ENCODE measurements at places on chromosomes 5 and 9.
A peak's percentile ranks its signal among the peaks of the same experiment; 100 is the strongest.

DNA sequence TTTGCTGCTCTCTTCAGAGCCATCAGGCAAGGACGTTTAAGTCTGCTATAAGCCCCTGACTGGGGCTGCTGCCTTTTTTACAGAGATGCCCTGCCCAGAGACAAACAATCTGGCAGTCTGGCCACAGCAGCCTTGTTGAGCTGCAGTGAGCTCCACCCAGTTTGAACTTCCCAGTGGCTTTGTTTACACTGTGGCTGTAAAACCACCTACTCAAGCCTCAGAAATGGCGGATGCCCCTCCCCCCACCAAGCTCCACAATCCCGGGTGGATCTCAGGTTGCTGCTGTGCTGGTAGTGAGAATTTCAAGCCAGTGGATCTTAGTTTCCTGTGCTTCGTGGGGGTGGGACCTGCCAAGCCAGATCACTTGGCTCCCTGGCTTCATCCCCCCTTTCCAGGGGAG lies 59.7 kb upstream of the SNCAIP start:
- H3K36me3 ChIP-seq: no peaks in the 10 kb centered on the region
- H3K4me3 ChIP-seq: no peak overlapping the region
- no peaks in the 10 kb centered on the region for H3K4me1 ChIP-seq
- no peak overlapping the region for H3K27ac ChIP-seq
- no peaks in the 10 kb centered on the region for H3K27me3 ChIP-seq

GRCh38 chr5:141503681-141504080 lies 14.8 kb downstream of the PCDHGC5 start:
- no peak overlapping the region for H3K4me3 ChIP-seq
- DNase-seq: no peak
- H3K27me3 ChIP-seq: no peaks in the 10 kb centered on the region
- peaks cover 22% of the 10 kb centered on the region for H3K4me1 ChIP-seq
- H3K36me3 ChIP-seq: no peaks in the 10 kb centered on the region

DNA sequence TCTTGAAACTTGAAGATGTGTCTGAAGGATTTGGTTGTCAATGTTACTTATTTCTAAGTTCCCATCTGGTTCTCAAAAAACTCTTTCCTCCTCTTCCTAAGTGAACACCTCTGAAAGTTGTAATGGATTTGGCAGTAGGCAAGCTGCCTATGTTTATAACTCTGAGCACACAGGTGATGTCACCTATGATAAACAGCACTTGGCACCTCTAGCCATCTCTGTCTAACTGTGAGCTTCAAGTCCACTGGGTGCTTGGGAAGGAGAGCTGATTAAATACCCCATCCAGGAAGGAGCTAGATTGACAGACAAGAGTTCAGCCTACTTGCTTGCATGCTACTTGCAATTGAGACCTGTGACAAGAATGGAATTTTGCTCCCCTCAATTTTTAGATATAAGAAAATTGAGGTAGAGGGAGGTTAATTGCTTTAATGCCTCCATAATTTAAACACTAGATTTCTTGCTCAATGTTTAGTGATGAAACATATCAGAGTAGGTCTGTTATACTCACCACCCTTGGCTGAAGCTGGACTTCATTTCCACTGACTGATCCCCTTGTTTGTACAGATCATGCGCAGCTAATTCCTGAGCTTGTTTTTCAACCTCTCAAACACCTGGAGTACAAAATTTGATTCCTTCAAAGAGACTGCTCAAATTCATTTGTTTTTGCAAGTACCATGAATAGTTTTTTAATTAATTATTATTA lies 49.9 kb downstream of the PDE4D start:
- no peaks in the 10 kb centered on the region for H3K27me3 ChIP-seq
- no peaks in the 10 kb centered on the region for H3K4me1 ChIP-seq
- H3K36me3 ChIP-seq: no peaks in the 10 kb centered on the region
- DNase-seq: no peak

DNA sequence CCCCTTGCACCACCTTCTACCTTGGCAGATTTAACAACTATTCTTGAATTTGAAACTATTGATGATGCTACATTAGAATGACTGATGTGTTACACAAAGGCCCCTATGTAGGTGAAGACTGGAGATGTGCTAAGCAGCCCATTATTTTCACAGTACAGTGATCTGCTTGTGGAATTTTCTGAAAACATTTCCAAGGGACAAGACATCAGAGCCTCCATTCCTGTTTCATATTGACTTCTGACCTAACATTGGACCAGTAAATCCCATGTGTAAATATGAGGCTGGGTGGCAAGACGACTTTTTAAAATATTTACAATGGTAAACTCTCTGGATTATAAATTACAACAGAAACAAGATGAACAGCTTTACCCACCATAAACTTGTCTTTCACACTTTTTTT lies 265.8 kb upstream of the EFNA5 start:
- no peak overlapping the region for H3K27ac ChIP-seq
- no peaks in the 10 kb centered on the region for H3K27me3 ChIP-seq
- H3K4me3 ChIP-seq: no peak overlapping the region
- H3K4me1 ChIP-seq: no peaks in the 10 kb centered on the region
- DNase-seq: no peak
- no peaks in the 10 kb centered on the region for H3K36me3 ChIP-seq

DNA sequence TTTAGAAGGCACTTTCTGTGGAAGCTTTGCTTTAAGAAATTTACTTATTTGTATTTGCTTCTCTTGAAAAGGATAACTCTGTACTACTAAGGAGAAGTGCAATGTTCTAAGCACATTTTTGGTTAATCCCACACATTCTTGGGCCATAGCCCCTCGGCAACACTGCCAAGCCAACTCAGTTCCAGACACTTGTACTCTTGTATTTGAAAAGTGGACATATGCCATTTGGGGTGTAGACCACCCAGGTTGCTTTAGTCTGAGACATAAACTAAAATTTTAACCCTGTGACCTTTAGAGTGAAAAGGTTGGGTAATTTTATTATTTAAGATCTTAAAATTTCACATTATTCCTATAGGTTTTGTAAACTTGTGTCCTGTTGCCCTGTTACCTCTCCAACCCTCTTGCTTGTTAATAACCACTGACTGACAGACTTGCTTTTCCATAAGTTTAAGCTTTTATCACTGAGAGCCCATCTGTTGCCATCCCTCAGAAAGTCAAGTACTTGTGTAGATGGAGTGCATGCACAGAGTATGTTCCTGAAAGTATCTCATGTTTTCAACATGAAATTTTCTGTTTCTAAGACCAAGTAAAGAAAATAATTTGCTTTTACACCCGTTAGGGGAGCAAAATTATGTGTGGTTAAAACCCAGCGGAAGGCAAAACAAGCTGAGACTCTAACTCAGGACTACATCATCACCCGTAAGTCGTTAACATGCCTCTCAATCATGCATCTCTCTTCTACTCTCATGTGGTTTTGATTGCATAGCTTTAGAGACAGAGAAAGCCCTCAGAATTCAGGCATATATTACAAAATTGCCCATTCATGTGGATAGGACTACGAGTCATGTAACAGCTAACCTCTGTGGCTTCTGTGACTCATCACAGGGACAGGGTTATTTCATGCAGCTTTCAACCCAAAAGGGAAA lies 117.3 kb downstream of the GDNF start:
- no peaks in the 10 kb centered on the region for H3K27me3 ChIP-seq
- H3K4me1 ChIP-seq: peaks cover 2% of the 10 kb centered on the region
- H3K4me3 ChIP-seq: no peak overlapping the region
- H3K27ac ChIP-seq: no peak overlapping the region
- DNase-seq: no peak
- H3K36me3 ChIP-seq: no peaks in the 10 kb centered on the region

DNA sequence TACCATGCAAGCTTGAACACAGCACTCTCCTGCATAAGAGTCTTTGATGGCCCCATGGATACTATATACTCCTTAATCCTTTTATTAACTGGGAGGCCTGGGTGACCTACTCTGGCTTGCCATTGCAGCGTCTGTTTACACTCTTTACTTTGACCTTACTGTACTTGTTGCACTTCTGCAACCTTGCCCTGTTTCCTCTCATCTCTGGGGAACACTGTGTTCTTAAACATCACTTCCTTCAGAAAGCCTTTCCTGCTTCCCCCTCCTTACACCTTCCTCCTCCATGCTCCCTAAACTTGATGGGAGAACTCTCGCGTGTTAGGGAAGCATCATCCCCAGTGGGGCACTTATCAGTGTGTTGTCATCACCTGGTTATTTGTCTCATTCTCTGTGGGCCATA lies 222.3 kb downstream of the NR3C1 start:
- DNase-seq: no peak
- no peak overlapping the region for H3K27ac ChIP-seq
- H3K27me3 ChIP-seq: no peaks in the 10 kb centered on the region
- H3K4me1 ChIP-seq: peaks cover 14% of the 10 kb centered on the region
- peaks cover 17% of the 10 kb centered on the region for H3K36me3 ChIP-seq

GRCh38 chr5:38692346-38692745 lies 135.9 kb upstream of the LIFR start:
- DNase-seq: no peak
- H3K4me3 ChIP-seq: no peak overlapping the region
- H3K36me3 ChIP-seq: no peaks in the 10 kb centered on the region
- no peaks in the 10 kb centered on the region for H3K4me1 ChIP-seq

- no peak overlapping the region for H3K4me3 ChIP-seq
- peak; percentile 43 for DNase-seq
- H3K36me3 ChIP-seq: no peaks in the 10 kb centered on the region
- no peak overlapping the region for H3K27ac ChIP-seq
- peaks cover 24% of the 10 kb centered on the region for H3K27me3 ChIP-seq
- no peaks in the 10 kb centered on the region for H3K4me1 ChIP-seq
Measured at GRCh38 chr9:135297456-135298075, 182.0 kb upstream of the PPP1R26 start.

- H3K27ac ChIP-seq: no peak overlapping the region
- no peak overlapping the region for H3K4me3 ChIP-seq
- H3K4me1 ChIP-seq: no peaks in the 10 kb centered on the region
- peak; percentile 68 for DNase-seq
- H3K36me3 ChIP-seq: peaks cover 100% of the 10 kb centered on the region
Measured at GRCh38 chr5:172939071-172939470, 20.2 kb upstream of the RPL26L1 start.

GRCh38 chr5:139640421-139641115 lies 7.6 kb upstream of the CXXC5 start:
- peaks cover 37% of the 10 kb centered on the region for H3K4me1 ChIP-seq
- no peaks in the 10 kb centered on the region for H3K36me3 ChIP-seq
- H3K27ac ChIP-seq: no peak overlapping the region
- H3K4me3 ChIP-seq: no peak overlapping the region
- DNase-seq: peak; percentile 75
- no peaks in the 10 kb centered on the region for H3K27me3 ChIP-seq

DNA sequence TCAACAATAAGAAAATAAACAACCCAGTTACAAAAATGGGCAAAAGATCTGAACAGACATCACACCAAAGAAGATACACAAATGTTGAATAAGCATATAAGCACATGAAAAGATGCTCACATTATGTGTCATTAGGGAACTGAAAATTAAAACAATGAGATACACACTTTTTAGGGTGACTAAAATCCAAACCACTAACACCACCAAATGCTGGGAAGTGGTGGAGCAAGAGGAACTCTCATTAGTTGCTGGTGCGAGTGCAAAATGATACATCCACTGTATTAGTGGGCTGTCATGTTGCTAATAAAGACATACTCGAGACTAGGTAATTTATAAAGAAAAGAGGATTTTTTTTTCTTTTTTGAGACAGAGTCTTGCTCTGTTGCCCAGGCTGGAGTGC lies 329.1 kb downstream of the TMEM38B start:
- H3K27ac ChIP-seq: no peak overlapping the region
- no peaks in the 10 kb centered on the region for H3K27me3 ChIP-seq
- no peaks in the 10 kb centered on the region for H3K36me3 ChIP-seq
- H3K4me1 ChIP-seq: no peaks in the 10 kb centered on the region
- no peak overlapping the region for H3K4me3 ChIP-seq

- H3K36me3 ChIP-seq: no peaks in the 10 kb centered on the region
- DNase-seq: peak; percentile 44
- peaks cover 12% of the 10 kb centered on the region for H3K27me3 ChIP-seq
- no peaks in the 10 kb centered on the region for H3K4me1 ChIP-seq
Measured at GRCh38 chr9:114061292-114061691, 16.8 kb downstream of the AMBP start.

- H3K4me1 ChIP-seq: peaks cover 10% of the 10 kb centered on the region
- H3K4me3 ChIP-seq: peak within 1 kb of the TSS; percentile 59
- H3K27ac ChIP-seq: peak within 1 kb of the TSS; percentile 43
Measured at GRCh38 chr5:177473443-177474001, at the start of gene DBN1. Gene DBN1 (minus strand): TSS chr5:177473634. CDS start chr5:177473521, 113 bp downstream.

GRCh38 chr9:109604781-109605180 lies 106.7 kb upstream of the PTPN3 start:
- no peak overlapping the region for H3K27ac ChIP-seq
- no peaks in the 10 kb centered on the region for H3K36me3 ChIP-seq
- H3K4me3 ChIP-seq: no peak overlapping the region
- no peaks in the 10 kb centered on the region for H3K27me3 ChIP-seq
- H3K4me1 ChIP-seq: no peaks in the 10 kb centered on the region

GRCh38 chr5:108642170-108642906 lies 105.4 kb upstream of the FER start:
- no peaks in the 10 kb centered on the region for H3K36me3 ChIP-seq
- peak overlapping the region; percentile 16 for H3K4me3 ChIP-seq
- no peaks in the 10 kb centered on the region for H3K27me3 ChIP-seq
- no peaks in the 10 kb centered on the region for H3K4me1 ChIP-seq

- no peak overlapping the region for H3K4me3 ChIP-seq
- no peak for DNase-seq
- H3K27me3 ChIP-seq: peaks cover 2% of the 10 kb centered on the region
- no peaks in the 10 kb centered on the region for H3K4me1 ChIP-seq
- H3K36me3 ChIP-seq: no peaks in the 10 kb centered on the region
Measured at GRCh38 chr5:53472720-53473510, 7.5 kb upstream of the FST start.

DNA sequence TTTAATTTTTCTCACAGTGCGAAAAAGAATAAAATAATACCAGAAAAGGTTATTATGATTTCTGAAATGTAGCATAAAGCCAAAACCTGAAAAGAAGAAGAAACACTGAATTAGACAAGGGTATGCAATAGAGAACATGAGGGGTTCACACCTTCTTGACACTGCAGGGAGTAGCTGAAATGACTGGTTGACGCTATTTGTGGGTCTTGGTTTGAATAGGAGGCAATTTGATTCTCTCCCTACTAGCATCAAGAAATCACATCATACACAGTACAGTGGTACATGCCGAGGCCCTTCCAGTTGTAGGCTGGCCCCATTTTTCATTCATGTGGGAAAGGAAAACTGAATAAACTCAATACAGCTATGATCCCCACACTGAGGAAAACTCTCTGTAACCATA lies 68.6 kb downstream of the NR3C1 start:
- no peaks in the 10 kb centered on the region for H3K4me1 ChIP-seq
- DNase-seq: no peak
- H3K36me3 ChIP-seq: no peaks in the 10 kb centered on the region
- H3K4me3 ChIP-seq: no peak overlapping the region
- H3K27me3 ChIP-seq: no peaks in the 10 kb centered on the region

GRCh38 chr9:133153227-133154096 lies 10.3 kb downstream of the GBGT1 start:
- H3K4me3 ChIP-seq: no peak overlapping the region
- no peaks in the 10 kb centered on the region for H3K36me3 ChIP-seq
- H3K27ac ChIP-seq: no peak overlapping the region
- peak; percentile 74 for DNase-seq

- H3K27ac ChIP-seq: peak within 1 kb of the TSS; percentile 72
- no peaks in the 10 kb centered on the region for H3K27me3 ChIP-seq
- peaks cover 66% of the 10 kb centered on the region for H3K4me1 ChIP-seq
- H3K4me3 ChIP-seq: peak within 1 kb of the TSS; percentile 62
- H3K36me3 ChIP-seq: no peaks in the 10 kb centered on the region
Measured at GRCh38 chr5:140346348-140347221, at the start of gene HBEGF. Gene HBEGF (minus strand): TSS chr5:140346603. CDS start chr5:140346328, 275 bp downstream.

GRCh38 chr9:9730174-9730573 lies 882.6 kb downstream of the PTPRD start:
- H3K36me3 ChIP-seq: no peaks in the 10 kb centered on the region
- no peak for DNase-seq
- no peak overlapping the region for H3K4me3 ChIP-seq
- H3K4me1 ChIP-seq: no peaks in the 10 kb centered on the region

GRCh38 chr9:130352586-130353285 lies 87.2 kb downstream of the HMCN2 start:
- H3K36me3 ChIP-seq: no peaks in the 10 kb centered on the region
- H3K27me3 ChIP-seq: no peaks in the 10 kb centered on the region
- no peak for DNase-seq
- H3K4me1 ChIP-seq: no peaks in the 10 kb centered on the region
- H3K4me3 ChIP-seq: no peak overlapping the region

All from spleen (tissue), 13 donors.